ENCODE measurements at places on chromosomes 3 and 15. TPM values are rescaled to one million over a fixed set of nuclear protein-coding genes. Genes with fewer than 3 reads are reported as not detected.

DNA sequence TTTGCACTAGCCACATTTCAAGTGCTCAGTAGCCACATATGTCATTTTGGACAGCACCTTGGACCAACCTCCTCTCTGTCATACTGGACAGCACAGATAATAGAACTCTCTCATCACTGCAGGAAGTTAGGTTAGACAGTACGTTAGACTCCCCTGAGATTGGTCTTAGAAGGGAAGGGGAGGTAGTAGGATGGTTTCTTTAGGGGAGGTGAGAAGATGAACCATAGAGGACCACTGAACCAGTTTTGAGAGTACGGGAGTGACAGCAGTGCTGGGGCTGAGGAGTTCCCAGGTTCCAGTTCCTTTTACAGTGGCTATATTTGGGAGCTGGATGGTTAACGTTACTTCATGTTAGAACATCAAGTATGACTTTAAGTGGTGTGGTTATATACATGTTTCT is 7.8 kb downstream of the LRCH3 start:
- peaks cover 14% of the 10 kb centered on the region for H3K4me1 ChIP-seq
- H3K4me3 ChIP-seq: no peak overlapping the region
- H3K36me3 ChIP-seq: peaks cover 1% of the 10 kb centered on the region
- peak overlapping the region; percentile 4 for H3K27ac ChIP-seq

- no peak overlapping the region for H3K4me3 ChIP-seq
- no peak overlapping the region for H3K27ac ChIP-seq
- no peaks in the 10 kb centered on the region for H3K36me3 ChIP-seq
- DNase-seq: no peak
- peaks cover 1% of the 10 kb centered on the region for H3K4me1 ChIP-seq
- peaks cover 5% of the 10 kb centered on the region for H3K27me3 ChIP-seq
Measured at GRCh38 chr3:130823996-130824395, 69.9 kb upstream of the ATP2C1 start.

GRCh38 chr3:12352253-12352652 is 63.4 kb downstream of the PPARG start:
- H3K36me3 ChIP-seq: no peaks in the 10 kb centered on the region
- DNase-seq: no peak
- no peaks in the 10 kb centered on the region for H3K27me3 ChIP-seq

- no peak overlapping the region for H3K4me3 ChIP-seq
- H3K27ac ChIP-seq: no peak overlapping the region
- no peaks in the 10 kb centered on the region for H3K4me1 ChIP-seq
- no peak for DNase-seq
- H3K36me3 ChIP-seq: no peaks in the 10 kb centered on the region
Measured at GRCh38 chr15:85947021-85947420, 132.7 kb upstream of the AGBL1 start.

- peaks cover 70% of the 10 kb centered on the region for H3K36me3 ChIP-seq
- no peak overlapping the region for H3K27ac ChIP-seq
- no peak for DNase-seq
Measured at GRCh38 chr3:121819236-121819635, 15.6 kb downstream of the IQCB1 start.

- H3K4me3 ChIP-seq: no peak overlapping the region
- H3K27ac ChIP-seq: no peak overlapping the region
- no peaks in the 10 kb centered on the region for H3K27me3 ChIP-seq
- DNase-seq: no peak
- peaks cover 15% of the 10 kb centered on the region for H3K36me3 ChIP-seq
Measured at GRCh38 chr3:160886421-160886820, 130.4 kb downstream of the PPM1L start.

GRCh38 chr15:38038659-38039442 is 104.4 kb downstream of the TMCO5A start:
- no peak for DNase-seq
- no peak overlapping the region for H3K4me3 ChIP-seq
- no peak overlapping the region for H3K27ac ChIP-seq
- no peaks in the 10 kb centered on the region for H3K36me3 ChIP-seq

GRCh38 chr15:92878593-92879053 is 21.5 kb upstream of the CHD2 start:
- H3K27me3 ChIP-seq: no peaks in the 10 kb centered on the region
- H3K27ac ChIP-seq: peak overlapping the region; percentile 43
- H3K4me1 ChIP-seq: peaks cover 35% of the 10 kb centered on the region

GRCh38 chr15:99481113-99481950 is 84.5 kb upstream of the MEF2A start:
- no peak for DNase-seq
- H3K27me3 ChIP-seq: peaks cover 15% of the 10 kb centered on the region
- no peaks in the 10 kb centered on the region for H3K36me3 ChIP-seq
- H3K27ac ChIP-seq: no peak overlapping the region

- no peak for DNase-seq
- peaks cover 19% of the 10 kb centered on the region for H3K4me1 ChIP-seq
Measured at GRCh38 chr15:41790756-41791546, 16.7 kb downstream of the MAPKBP1 start.

DNA sequence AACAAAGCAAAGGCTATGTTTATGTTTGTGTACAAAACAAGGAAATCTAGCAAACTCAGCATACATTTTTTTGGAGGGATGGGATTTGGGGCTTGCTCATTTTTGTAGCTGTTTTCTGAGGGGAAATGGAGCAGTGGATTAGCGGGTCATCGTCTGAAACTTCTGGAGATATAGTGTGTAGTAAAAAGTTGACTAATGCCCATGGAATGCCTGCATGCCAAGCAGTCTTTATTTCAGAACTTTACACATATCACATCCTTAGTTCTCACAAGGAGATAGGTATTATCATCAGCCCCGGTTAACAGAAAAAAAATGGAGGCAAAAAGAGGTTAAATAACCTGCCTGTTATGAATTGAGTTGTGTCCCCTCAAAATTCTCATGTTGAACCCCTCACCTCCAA is 47.1 kb downstream of the ATP13A4 start:
- no peak overlapping the region for H3K4me3 ChIP-seq
- no peak for DNase-seq
- H3K36me3 ChIP-seq: no peaks in the 10 kb centered on the region
- H3K27me3 ChIP-seq: no peaks in the 10 kb centered on the region
- peaks cover 7% of the 10 kb centered on the region for H3K4me1 ChIP-seq
- H3K27ac ChIP-seq: no peak overlapping the region

GRCh38 chr3:142904639-142905436 is 16.0 kb upstream of the PCOLCE2 start:
- no peaks in the 10 kb centered on the region for H3K4me1 ChIP-seq
- no peak overlapping the region for H3K27ac ChIP-seq
- DNase-seq: no peak
- no peak overlapping the region for H3K4me3 ChIP-seq
- peaks cover 13% of the 10 kb centered on the region for H3K27me3 ChIP-seq

DNA sequence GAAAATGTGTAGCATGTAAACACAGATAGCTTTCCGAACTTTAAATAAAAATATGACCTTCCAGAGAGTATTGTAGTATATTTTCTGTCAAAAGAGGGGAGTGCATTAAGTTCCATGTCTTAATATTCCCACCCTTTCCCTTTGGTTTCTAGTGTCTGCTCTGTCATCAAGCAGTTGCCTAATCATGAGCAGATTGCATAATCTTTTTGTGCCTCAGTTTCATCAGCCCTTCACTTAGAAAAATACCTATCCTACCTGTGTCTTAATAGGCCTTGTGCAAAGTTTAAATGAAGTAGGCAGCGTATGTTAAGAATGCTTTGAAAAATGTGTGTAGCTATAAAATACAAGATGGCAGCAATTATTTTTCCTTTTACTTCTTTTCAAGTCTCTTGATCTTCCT is 52.8 kb downstream of the CALML4 start:
- DNase-seq: no peak
- no peak overlapping the region for H3K4me3 ChIP-seq
- H3K27me3 ChIP-seq: no peaks in the 10 kb centered on the region
- H3K27ac ChIP-seq: no peak overlapping the region
- peaks cover 12% of the 10 kb centered on the region for H3K36me3 ChIP-seq
- H3K4me1 ChIP-seq: peaks cover 12% of the 10 kb centered on the region

DNA sequence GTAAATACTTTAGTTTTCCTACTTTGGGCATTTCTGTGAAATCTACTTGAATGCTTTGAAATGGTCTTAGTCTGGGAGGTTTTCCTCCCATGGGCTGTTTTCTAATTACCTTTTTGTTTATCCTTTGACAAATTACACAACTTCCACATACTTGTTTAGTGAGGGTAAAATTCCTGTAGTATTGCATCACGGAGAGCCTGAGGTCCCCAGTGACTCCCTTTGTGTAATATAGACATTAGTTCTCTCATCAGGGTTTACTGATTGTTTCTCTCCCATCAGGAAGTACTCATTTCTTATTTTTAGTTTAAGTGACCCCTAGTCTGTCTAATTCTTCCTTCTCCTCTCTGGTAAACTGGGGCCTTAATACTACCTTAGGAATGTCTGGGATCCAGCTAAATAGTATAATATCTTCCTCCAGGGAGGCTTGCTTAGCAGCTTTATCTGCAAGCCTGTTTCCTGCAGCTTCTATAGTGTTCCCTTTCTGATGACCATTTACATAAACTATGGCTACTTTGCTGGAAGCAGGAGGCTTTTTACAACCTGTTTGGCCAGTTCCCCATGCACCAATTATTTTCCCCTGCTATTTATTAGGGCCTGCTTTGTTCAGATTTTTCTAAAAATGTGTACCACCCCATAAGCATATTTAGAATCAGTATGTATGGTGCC is 87.2 kb upstream of the XCR1 start:
- H3K27me3 ChIP-seq: no peaks in the 10 kb centered on the region
- no peaks in the 10 kb centered on the region for H3K4me1 ChIP-seq
- H3K4me3 ChIP-seq: no peak overlapping the region
- no peaks in the 10 kb centered on the region for H3K36me3 ChIP-seq
- no peak overlapping the region for H3K27ac ChIP-seq

DNA sequence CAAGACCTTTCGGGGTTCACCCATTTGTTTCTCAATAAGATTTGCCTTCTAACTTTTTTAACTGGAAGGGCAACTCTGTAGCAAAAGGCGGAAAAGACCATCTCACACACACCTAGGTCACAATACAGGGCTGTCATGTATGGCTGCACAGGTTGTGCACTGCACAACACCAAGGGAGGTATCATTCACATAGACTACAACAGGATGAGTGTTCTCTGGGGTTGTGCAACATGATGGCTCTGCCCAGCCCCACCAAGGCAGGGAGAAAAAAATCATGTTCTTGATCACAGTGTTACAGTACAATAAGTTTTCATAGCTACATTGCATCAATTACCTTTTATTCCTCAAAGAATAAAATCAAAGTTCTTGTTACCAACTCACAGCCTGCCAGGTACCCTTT is 52.8 kb downstream of the ANXA2 start:
- H3K27me3 ChIP-seq: no peaks in the 10 kb centered on the region
- peaks cover 26% of the 10 kb centered on the region for H3K36me3 ChIP-seq
- H3K4me3 ChIP-seq: no peak overlapping the region
- no peak for DNase-seq
- H3K4me1 ChIP-seq: no peaks in the 10 kb centered on the region

DNA sequence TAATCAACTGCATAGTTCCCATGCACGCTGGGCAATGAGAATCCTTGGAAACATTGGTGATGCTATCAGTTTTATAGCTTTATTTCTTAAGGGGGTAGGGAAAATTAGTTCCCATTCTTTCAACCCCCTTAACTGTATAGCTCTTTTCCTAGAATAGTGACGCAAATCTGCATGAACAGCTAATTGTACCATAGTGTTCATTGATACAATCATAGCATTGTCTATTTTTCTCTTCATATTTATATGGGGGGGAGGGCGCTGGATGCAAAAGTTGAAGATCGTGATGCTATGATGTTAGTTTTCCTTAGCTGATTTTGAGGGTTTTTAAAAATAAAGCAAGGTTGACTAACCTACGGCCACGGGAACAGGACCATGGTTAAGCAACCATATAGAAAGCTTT is 32.4 kb upstream of the SAMMSON start:
- H3K4me1 ChIP-seq: no peaks in the 10 kb centered on the region
- DNase-seq: no peak
- peaks cover 17% of the 10 kb centered on the region for H3K36me3 ChIP-seq
- H3K27ac ChIP-seq: no peak overlapping the region
- no peaks in the 10 kb centered on the region for H3K27me3 ChIP-seq

GRCh38 chr3:108225221-108225620 is 3.0 kb upstream of the IFT57 start:
- H3K27me3 ChIP-seq: peaks cover 2% of the 10 kb centered on the region
- DNase-seq: no peak
- peaks cover 27% of the 10 kb centered on the region for H3K4me1 ChIP-seq
- H3K27ac ChIP-seq: no peak overlapping the region
- H3K4me3 ChIP-seq: no peak overlapping the region

DNA sequence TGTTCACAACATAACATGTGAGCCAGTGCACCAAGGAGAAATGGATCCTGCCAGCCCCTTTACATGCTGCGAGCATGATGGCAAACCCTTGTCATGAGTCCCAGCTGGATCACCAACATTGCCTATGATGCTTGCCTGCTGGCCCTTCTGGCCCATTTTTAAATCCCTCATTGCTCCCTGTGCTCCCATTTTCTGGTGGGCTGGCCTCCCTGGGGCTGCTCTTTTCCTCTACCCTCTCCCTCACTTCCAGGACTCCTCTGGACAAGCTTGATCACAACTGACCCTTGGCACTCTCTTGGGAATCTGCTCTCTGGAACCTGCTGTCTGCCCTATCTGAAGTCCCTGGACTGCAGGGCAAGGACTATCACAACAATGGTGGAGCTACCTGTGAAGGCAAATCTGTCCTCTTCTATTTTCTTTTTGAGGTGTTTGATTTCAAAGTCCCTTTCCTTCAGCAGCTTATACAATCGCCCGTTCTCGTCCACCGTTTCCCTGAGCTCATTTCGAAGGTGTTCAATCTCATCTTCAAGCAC is 16.3 kb downstream of the CCDC13 start:
- no peaks in the 10 kb centered on the region for H3K27me3 ChIP-seq
- H3K4me1 ChIP-seq: no peaks in the 10 kb centered on the region
- no peak for DNase-seq
- H3K27ac ChIP-seq: no peak overlapping the region

GRCh38 chr15:69275074-69275670 is 23.5 kb upstream of the PAQR5 start:
- H3K4me3 ChIP-seq: no peak overlapping the region
- no peaks in the 10 kb centered on the region for H3K36me3 ChIP-seq
- DNase-seq: no peak
- peaks cover 4% of the 10 kb centered on the region for H3K27me3 ChIP-seq
- no peak overlapping the region for H3K27ac ChIP-seq

- H3K4me3 ChIP-seq: peak within 1 kb of the TSS; percentile 83
- H3K27ac ChIP-seq: peak within 1 kb of the TSS; percentile 99
- peak; percentile 87 for DNase-seq
- H3K27me3 ChIP-seq: no peaks in the 10 kb centered on the region
Measured at GRCh38 chr3:138834596-138835396, at the start of gene PIK3CB. TSS of gene PIK3CB (minus strand) at chr3:138834928. CDS start at chr3:138759343, 75,585 bp downstream.

DNA sequence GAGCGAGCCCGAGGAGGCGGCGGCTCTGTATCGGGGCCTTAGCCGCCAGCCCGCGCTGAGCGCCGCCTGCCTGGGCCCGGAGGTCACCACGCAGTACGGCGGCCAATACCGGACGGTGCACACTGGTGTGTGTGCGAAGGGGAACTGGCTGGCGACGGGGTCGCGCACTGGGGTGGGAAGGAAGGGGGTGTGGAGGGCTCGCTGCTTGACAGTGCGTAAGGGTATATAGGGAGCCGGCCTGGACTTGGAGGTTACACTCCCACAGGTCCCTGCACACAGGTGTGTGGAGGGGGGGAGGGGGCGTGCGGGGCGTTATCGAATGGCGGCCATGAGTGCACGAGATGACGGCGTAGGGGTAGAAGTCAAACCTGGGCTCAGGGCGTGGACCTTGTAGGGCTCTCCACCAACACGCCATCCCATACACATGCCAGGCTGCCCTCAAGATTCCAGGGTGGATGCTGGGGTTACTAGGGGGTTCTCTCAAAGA is 389 bp downstream of the APEH start:
- DNase-seq: no peak
- H3K4me1 ChIP-seq: peaks cover 13% of the 10 kb centered on the region
- peaks cover 5% of the 10 kb centered on the region for H3K36me3 ChIP-seq
- peak overlapping the region; percentile 41 for H3K27ac ChIP-seq
- H3K27me3 ChIP-seq: no peaks in the 10 kb centered on the region

The BFSP2 gene
- not detected for total RNA-seq

The IMPG2 gene
- 0.82 TPM for total RNA-seq

The DNAH12 gene
- total RNA-seq: 1.1 TPM

The ULK4 gene
- total RNA-seq: 14.2 TPM

The SNUPN gene
- total RNA-seq: 16.0 TPM

The AADACL2 gene
- not detected for total RNA-seq
